Right lobe of liver (tissue), 6 donors: ENCODE measurements at places on chromosomes 2 and 18. TPM values are rescaled to one million over a fixed set of nuclear protein-coding genes. Genes with fewer than 3 reads are reported as not detected.

Gene CETN1
- not detected for total RNA-seq

DNA sequence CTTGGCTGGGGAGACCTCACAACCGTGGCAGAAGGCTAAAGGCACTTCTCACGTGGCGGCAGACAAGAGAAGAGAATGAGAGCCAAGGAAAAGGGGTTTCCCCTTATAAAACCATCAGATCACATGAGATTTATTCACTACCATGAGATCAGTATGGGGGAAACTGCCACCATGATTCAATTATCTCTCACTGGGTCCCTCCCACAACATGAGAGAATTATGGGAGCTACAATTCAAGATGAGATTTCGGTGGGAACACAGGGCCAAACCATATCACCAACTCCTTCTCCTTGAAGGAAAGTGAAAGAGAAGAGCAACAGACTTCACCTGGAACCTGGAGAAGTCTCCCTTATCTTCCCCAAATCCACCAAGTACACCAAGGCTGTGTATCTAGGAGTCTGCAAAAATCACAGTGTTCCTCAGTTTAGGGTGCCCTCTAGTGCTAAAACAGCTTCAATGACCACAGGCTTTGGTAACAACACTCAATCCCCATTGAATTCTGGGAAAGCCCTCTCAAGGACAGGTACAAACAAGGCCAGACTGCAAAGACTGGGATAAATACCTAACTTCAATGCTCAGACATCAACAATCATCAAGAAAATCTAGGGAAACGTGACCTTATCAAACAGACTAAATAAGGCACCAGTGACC, 148.8 kb upstream of the SRD5A2 start:
- no peak for DNase-seq

Gene FBLN7
- total RNA-seq: 2.8 TPM

Gene FIGN
- total RNA-seq: 2.8 TPM

DNA sequence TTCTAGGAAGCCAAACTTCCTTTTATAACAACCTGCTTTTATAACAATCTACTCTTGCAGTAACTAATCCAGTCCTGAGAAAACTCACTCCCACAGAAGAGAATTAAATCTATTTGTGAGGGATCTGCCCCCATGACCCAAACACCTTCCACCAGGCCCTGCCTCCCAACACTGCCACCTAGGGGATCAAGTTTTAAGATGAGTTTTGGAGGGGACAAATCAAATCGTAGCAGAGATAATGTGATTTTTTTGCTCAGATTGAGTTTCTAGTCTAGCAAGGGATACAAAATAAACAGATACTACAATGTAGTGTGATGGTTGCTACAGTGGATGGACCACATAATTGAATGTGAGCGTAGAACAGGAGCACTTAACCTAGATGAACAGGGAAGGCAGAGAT, 52.2 kb downstream of the NCOA1 start:
- no peak for DNase-seq

- DNase-seq: no peak
These were observed 19.3 kb downstream of the CCT7 start for GRCh38 chr2:73253400-73253799.

GRCh38 chr2:10360850-10361588, 58.3 kb downstream of the HPCAL1 start:
- no peak for DNase-seq

Gene RBKS
- 17.2 TPM for total RNA-seq

DNA sequence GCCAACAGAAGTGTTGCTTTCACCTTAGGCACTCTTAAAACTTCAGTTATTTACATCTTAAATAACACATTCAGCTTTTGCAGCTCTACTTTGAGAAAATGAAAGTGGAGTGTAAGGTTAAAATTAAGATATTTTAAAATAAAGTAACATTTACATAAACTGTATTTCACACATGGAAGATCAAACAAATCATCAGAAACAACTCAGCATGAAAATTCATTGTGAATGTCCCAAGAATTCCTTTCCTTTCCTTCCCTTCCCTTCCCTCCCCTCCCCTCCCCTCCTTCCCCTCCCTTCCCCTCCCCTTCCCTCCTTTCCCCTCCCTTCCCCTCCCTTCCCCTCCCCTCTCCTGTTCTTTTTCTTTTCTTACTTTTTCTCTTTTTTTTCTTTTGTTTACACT, 238.0 kb upstream of the DOK6 start:
- no peak for DNase-seq

DNA sequence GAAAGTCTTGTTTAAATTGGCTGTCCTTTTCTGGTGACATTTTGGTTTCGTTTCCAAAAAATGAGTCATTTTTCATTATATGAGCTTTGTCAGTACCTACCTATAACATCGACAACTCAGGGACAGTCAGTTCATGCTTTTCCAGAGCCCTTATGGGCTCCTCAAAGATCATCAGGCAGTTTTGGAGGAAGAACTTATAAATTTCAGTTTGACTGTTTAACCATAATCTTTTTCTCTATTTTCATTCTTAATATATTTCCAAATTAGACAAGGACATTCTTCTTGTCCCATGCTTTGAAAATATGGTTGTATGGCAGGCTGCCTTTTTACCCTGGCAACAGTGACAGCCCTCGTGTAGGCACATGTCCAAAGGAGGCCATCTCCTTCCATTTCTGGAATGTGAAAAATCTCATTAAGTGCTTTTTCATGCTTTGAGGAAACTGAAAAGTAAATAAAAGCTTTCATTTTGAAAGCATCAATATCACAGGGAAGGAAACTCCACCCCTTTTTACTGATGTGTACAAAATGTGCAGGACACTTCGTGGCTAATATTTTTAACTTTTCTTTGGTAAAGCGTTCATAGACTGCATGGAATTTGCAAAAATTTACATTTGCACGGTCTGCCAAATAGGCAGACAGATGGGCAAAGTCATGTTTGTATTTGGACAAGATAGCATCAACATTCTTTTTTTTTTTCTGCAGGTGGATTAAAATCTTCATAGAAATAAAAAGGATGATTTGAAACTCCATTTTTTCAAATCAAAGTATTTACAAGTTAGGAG, 7.2 kb upstream of the PROC start:
- no peak for DNase-seq

DNA sequence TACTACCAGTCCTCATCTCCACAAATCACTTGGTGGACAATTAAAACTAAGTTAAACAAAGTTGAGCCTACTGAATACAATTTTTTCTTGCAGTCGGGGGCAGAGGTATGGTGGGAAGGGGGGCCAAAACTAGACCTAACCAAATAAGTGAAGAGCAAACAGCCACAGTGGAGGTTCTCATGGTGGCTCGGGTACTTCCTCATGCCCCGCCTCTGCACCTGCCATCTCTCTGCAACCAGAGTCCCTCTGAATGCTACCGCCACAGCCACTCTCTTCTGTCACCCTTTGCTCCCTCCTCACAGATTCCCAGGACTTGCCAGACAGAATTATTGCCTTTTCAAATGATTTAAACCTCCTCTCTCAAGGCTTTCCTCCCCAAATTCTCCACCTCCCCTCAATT, 204.2 kb downstream of the TMEM247 start:
- no peak for DNase-seq

GRCh38 chr2:143802242-143802641, 673.0 kb downstream of the ARHGAP15 start:
- no peak for DNase-seq
